A549 (cell line): ENCODE measurements at places on chromosomes 7 and 10.
A peak's percentile ranks its signal among the peaks of the same experiment; 100 is the strongest.

DNA sequence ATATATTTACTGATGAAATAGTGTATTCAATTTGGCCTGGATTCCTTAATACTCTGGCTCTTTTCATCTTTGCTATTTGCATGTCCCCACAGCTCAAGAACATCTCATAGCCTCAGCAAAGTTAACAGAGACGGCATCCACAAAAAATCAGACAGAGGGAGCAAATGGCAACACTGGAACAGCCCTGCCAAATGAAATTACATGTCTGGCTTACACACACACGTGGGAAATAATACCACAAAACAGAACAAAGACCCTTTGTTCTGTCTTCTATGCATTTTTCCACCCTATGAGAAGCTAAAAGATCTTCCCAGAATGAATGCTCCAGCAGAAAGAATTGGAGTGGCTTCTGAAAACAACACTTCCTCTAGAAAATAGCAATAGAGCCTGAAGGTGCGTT, 139.5 kb downstream of the ALOX5 start:
- no peak for DNase-seq

DNA sequence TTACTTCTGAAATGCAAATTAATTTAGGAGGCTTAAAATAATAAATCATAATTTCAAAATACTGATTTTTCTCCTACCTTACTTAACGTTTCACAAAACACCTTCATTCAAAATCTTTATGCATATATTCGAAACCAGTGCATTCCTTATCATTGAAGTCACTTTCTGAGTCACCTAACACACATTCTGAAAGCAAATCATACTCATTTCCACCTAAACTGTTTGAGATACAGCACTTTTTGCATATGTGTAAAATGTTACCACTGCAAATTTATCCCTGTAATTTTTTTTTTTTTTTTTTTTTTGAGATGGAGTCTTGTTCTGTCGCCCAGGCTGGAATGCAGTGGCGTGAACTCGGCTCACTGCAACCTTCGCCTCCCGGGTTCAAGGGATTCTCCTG, 15.7 kb downstream of the PPP3CB start:
- DNase-seq: no peak

DNA sequence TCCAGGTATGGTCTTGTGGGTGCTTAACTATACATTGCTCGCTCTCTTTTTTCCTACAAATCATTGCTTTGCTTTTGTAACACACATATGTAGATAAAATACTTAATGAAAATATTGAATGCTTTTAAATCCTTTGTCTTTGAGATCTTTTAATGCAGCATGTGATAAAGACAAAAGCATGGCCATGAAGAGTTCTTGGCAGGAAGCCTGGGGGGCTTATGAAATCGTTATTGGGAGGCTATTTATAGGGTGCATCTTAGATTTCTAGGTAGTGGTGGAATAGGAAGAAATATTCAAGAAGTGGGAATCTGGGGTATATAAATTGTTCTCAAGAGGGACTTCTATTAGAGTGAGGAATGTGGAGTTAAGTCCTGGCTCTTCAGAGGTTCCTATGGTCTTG, 21.9 kb downstream of the UBE2D1 start:
- no peak for DNase-seq

DNA sequence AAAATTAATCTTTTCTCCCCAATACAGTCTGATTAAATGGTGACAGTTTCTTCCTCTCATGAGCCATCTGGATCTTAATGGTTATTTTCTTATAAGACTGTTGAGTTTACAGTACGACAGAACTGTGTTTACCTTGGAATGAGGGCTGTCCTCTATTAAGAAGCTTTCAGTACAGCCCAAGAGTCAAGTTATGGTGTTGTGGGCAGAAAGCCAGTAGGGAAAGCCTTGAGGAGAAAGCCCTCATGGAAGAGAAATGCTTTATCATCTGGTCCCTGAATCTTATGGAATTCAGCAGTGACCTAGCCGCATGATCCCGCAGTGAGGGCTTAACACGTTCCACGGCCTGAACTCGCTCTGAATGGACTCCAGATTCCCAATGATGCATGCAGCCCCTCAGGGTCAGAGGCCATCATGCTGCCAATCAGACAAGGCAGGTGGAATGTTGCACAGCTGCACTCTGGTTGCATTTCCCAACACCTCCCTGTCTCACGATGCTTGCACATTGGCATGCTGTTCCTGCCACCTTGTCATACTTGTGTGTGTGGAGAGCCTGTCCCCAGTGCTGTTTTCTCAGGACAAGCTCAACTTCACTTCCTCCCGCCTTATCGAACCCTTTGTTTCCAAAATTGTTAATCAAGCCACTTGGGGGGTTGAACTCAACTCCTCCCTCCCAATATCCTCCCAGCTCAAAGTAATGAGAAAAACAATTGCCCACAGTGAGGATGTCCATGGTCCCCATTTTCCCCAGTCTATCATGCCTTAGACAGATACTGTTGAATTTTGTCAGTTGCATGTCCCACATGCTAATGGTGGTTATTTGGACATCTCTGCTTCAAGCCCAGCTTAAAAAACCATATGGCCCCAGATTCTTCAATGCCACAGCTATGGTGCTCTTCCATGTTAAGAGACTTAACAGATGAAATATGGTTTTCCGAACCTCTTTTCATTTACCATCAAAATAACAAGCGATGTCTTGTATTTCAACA, 211.1 kb upstream of the TCF7L2 start:
- DNase-seq: no peak

GRCh38 chr7:106542550-106543220, 118.3 kb downstream of the CCDC71L start:
- DNase-seq: peak; percentile 25

- DNase-seq: no peak
Measured at GRCh38 chr7:22350466-22351328, 6.3 kb downstream of the RAPGEF5 start.

- no peak for DNase-seq
Measured at GRCh38 chr7:66150471-66150870, 35.8 kb downstream of the CRCP start.

DNA sequence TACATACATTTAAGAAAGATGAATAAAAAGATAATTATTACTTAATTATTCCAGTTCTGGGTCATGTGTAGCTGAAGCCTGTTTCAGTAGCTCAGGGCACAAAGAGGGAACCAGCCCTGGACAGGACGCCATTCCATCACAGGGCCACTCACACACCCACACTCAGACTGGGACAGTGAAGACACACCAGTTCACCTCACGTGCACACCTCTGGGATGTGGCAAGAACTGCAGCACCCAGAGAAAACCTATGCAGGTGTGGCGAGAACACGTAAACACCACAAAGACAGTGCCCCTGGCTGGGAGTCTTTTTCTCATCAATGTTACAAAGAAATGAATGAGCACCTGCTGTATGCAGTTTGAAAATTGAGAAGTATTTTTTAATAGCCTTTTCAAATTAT, 1.6 kb upstream of the IDI1 start:
- DNase-seq: peak; percentile 62

DNA sequence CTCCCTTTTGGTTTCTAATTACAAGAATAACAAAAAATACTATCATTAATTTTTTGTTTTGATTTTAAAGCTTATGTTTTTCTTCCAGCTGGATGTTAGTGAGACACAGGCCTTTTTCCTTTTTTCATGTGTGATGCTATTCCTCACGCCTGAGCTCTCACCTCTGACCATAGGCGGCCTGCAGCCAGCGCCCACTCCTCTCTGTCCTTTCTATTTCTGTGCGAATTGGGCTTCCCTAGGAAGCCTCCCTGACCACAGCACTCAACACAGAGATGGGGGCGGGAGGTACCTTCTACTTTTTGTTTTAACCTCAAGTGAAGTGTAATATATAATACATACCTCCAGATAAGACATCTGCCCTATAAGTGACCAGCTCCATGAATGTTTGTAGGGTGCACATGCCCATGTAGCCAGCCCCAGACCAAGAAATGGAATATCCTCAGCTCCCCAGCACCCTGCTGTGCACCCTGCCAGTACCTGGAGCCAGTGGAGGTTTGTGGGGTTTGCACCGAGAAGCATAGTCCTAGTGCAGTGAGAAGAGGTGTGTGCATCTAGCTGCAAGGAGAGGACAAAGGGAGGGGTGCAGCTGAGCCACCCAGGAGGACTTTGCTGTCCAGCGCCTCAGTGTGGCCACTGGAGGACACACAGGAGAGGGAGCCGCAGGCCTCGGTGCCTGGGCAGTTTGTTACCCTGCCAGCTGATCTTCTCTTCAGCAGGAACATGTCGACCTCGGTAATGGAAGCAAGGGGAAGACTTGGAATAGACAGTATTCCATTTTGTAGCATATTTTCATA, 38.5 kb downstream of the BNIP3 start:
- peak; percentile 59 for DNase-seq

GRCh38 chr10:10684972-10685371, 332.7 kb upstream of the CELF2 start:
- DNase-seq: no peak

DNA sequence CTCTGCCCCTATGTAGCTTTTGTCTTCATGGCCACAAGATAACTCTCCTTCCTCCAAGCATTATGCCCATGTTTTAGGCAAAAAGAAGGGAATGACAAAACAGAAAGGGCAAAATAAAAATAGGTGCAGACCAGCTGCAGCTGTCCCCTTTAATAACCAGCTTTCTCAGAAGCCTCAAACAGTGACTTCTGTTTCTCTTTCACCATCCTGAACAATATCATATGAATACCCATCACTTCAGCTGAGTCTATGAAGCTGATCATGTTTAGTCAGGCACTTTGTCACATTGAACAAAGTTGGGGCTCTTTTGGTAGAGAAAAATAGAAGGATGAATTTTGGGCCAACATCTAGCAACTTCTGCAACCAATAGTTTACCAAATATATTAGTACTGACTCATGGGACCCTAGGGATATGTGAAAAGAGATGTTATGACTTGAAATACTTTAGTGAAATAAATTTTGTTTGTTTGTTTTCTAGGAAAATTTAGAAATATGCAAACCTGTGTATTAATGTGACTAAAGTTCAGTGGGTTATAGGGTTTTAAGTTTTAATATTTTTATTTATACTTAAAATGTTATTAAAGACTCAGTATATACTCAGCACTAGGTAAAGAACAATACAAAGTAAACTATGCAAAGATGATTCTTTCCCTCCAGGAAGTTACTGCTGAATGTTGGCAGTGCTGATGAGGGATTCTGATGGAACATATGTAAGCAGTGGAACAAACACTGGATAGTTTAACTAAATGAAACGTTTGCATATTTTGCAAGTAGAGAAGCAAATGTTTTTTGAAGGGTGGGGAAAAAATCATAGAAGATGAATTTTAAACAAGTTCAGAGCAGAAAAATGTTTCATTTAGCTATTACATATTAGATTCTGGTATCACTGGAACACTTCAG, 133.7 kb downstream of the FOXP2 start:
- no peak for DNase-seq

DNA sequence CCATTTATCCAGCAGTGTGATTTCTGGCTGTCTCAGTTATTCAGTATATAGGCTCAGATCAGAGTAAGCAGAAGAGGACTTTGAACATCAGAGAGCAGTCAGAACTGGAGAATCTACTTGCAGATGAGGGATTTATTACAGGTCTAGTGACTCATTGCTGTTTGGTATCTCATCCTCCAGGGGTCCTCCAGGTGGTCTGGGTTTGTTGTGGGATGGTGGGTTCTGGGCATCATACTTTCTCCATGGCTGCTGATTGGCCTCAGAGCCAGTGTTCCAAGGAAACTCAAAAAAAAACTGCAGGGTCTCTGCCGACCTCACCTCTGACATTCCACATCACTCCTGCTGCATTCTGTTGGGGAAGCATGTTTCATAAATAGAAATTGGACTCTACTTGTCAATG, 214.8 kb downstream of the CNTNAP2 start:
- DNase-seq: no peak

DNA sequence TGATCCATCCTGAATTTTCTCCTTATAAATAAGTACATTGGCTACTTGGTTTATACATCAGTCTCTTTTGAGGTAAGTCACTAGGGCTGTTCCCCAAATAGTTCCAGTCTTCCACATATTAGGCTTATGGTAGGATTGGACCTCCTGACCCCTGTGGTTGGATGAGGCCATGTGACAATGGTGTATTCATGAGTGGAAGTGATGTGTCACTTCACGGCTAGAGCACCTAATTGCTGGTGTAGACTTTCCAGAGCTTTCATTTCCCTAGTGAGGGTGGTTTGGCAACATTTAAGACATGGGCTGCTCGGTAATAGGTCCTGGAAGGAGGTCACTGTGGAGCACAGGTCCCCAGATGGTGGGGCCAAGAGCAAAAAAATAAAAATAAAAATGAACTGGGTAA, 141.2 kb upstream of the ABCB5 start:
- no peak for DNase-seq

DNA sequence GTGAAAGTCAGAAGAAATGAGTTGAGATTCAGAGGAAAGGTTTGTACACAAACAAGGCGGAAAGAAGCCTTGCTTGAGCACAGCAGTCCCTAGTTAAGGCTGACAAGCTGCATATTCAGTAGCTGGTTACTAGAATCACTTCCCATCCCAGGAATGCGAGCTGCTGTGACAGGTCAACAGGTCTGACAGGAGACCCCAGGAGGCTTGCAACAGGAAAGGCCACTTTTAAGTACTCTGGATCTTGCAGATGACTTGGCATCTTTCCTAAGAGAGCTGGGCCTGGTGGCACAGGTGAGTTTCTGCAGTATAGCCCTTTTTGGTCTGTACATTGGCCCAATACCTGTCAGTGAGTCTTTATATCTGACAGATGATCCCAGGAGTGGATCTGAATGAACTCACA, 35.7 kb upstream of the UNC5B start:
- DNase-seq: no peak

- DNase-seq: no peak
Measured at GRCh38 chr7:151406051-151406875, 3.6 kb downstream of the WDR86 start.

DNA sequence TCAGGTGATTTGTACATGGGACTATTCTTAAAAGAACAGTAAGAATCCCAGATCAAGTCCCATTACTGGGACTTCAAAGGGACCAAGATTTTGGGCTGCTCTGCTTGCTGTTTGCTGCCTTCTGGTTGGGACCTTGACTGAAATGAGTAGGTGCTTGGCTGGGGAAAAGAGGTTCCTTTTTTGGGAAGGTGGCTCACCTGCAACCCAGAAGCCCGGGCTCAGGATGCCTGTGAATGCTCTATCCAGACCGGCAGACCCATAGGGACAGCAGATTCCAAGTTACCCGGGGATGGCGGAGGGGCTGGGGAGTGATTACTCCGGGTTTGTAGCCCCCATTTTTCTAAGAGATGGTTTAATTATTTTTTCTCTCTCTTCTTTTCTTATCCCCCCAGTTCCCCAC, 104.0 kb downstream of the CPXM2 start:
- DNase-seq: no peak

- no peak for DNase-seq
Measured at GRCh38 chr7:123782071-123782798, 33.4 kb upstream of the WASL start.

GRCh38 chr10:48770561-48771089, 86.0 kb downstream of the WDFY4 start:
- DNase-seq: no peak

GRCh38 chr10:52551046-52551445, 221.5 kb downstream of the MBL2 start:
- no peak for DNase-seq

DNA sequence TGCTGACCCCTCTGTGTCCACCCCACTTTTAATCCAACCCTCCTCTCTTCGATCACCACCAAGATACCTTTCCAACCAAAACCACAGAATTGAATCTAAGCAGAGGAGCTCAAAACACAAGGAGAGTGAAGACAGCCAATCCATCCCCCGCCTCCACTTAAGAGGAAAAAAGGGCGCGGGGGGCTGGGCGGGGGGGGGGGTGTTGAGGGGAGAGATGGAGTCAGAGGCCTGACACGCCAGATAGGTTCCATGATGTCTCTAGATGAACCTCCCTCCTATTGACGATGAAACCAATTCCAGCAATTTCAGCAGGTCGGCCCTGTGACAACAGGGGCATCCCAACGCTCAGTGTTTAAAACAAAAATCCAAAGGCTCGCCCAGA, 1.3 kb downstream of the SORBS1 start:
- DNase-seq: no peak
